Dermis lymphatic vessel endothelial cell (primary cell): ENCODE measurements at places on chromosomes 16 and 17. TPM values are rescaled to one million over a fixed set of nuclear protein-coding genes. Genes with fewer than 3 reads are reported as not detected.

Gene P2RX5
- total RNA-seq, result 0.11 and 0.17 TPM in 2 replicates

Gene METTL22
- 9.9 and 13.5 TPM in 2 replicates for total RNA-seq

Gene TBC1D3K
- total RNA-seq, result not detected in 2 replicates

Gene ST6GALNAC1
- not detected in 2 replicates for total RNA-seq

Gene PRKCA
- 6.4 and 7.0 TPM in 2 replicates for total RNA-seq

Gene CCL4
- total RNA-seq, result not detected in 2 replicates

Gene TEKT1
- total RNA-seq, result 0.11 TPM in 1 of 2 replicates, not detected in the other

Gene SEPTIN12
- total RNA-seq, result not detected in 2 replicates

Gene TNFRSF17
- total RNA-seq, result not detected in 2 replicates

Gene CCL8
- not detected in 2 replicates for total RNA-seq

Gene PRSS22
- total RNA-seq, result not detected in 2 replicates

Gene DRC7
- 0.22 and 0.60 TPM in 2 replicates for total RNA-seq

Gene KRT13
- not detected in 2 replicates for total RNA-seq

Gene ITGAX
- 0.34 TPM in 1 of 2 replicates, not detected in the other for total RNA-seq

Gene CES4A
- 0.60 and 2.0 TPM in 2 replicates for total RNA-seq

Gene EFCAB13
- 11.4 and 13.1 TPM in 2 replicates for total RNA-seq
